ENCODE measurements at places on chromosomes 3 and 15.

DNA sequence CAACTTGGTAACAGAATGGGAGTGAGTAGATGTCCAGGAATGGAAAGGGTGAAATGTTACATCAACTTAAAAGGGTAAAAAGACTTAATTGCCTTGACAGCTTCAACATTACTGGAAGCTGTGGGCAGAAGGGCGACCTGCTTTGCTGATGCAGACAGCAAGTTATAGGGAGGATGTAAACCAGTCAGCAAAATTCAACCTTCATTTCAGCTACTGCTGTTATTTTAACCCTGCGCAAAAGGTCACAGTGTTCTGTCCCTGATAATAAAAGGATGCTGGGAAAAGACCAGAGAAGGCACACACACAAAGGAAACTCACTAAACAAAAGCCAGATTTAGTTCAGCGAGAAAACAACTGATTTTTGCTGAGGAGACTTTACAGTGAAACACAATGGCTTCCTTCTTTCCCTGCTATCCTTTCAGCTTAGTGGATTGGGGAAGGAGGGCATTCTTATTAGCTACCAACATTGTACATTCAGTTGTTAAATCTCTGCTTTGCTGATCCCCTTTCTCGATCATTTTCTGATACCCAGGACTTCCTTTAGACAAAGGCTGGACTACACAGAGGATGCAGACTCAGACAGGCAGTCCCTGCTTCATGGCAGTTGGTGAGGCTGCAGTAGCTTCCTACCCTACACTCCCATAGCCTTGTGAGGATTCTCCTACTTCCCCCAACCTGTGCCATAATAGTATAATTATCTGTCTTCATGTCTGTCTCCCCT lies 62.0 kb downstream of the P3H2 start:
- no peak for DNase-seq

DNA sequence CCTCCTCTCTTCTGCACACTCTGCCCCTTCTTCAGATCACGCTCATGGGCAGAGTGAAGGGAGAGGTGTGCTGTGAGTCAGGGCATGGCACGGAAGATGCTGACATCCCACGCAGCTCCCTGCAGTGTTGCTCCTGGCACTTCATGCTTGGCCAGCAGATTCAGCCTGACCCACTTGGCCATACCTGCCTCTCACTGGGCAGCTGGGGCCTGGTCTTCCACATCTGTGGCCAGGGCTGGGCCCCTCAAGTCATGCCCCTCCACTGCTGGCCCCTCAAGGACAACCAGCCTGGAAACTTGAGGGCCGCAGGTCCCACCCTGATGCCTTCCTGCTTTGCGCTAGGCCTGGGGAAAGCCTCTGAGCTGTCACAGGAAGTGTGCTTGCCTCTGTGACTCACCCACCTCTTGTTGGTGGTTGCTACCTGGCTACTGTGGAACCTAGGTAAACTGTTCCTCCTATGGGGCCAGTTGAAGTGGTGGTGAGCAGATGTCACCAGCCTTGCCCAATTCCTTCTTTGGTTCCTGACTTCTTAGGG lies 48.7 kb downstream of the BSN start:
- no peak for DNase-seq

DNA sequence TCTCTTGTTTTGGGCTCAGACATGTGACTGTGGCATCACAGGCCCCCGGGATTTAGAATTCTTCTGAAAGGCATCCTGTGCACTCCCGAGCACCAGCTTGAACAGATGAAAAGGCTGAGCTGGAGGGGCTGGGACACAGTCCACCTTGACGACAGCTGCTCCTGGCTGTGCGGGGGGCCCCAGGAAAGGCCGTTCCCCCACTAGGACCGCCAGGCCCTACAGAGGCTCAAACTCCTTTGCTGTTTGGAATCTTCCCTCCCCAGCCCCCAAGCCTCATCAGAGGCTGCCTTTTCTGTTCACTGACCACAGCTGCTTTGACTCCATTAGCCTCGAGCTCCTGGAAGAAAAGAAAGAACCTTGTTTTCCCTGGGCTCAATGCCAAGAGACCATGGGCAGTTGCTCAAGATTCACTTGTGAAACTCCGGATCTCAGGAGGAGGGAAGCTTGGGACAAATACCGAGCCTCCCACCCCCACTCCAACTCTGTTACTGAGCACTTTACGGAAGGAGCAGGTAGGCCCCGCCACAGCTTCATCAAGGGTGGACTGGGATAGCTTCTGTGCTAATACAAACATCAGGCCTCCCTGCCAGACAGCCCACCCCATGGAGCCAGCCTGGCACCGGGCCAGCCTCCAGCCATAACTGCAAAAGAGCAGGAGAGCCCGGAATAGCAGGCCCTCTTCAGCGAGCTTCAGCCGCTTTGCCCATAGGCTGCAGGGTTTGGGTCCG lies 15.7 kb downstream of the CIDEC start:
- peak; percentile 35 for DNase-seq

GRCh38 chr3:128170866-128171516 lies 17.7 kb downstream of the EEFSEC start:
- DNase-seq: peak; percentile 78

DNA sequence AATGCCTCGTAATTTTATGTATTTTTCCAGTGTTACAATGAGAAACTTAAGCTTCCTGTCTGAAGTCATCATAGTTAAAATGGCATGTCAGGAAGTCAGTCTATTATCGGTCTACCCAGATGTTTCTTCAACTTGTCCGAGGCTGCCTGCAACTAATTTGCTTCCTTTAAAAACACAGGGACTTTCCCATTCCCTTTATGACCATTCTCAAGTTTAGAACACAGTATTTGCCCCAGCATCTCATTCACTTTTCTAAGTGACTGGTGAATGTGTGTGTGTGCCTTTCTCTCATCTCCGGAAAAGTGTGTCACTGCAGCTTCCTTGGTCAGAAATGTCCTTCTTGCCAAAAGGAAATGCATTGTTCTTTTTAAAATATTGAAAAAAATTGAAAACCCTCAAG lies 466.6 kb downstream of the RAP2B start:
- no peak for DNase-seq

DNA sequence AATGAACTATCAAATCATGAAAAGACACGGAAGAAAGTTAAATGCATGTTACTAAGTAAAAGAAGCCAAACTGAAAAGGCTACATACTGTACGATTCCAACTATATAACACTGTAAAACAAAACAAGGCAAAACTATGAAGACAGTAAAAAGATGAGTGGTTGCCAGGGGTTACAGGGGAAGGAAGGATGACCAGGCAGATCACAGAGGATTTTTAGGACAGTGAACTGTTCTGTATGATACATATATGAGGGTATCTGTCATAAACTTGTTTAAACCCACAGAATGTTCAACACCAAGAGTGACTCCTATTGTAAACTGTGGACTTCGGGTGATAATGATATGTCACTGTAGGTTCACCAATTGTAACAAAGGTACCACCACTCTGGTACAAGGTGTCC lies 60.6 kb downstream of the CHSY1 start:
- DNase-seq: no peak

GRCh38 chr3:23112491-23112890 lies 90.6 kb upstream of the UBE2E2 start:
- no peak for DNase-seq

DNA sequence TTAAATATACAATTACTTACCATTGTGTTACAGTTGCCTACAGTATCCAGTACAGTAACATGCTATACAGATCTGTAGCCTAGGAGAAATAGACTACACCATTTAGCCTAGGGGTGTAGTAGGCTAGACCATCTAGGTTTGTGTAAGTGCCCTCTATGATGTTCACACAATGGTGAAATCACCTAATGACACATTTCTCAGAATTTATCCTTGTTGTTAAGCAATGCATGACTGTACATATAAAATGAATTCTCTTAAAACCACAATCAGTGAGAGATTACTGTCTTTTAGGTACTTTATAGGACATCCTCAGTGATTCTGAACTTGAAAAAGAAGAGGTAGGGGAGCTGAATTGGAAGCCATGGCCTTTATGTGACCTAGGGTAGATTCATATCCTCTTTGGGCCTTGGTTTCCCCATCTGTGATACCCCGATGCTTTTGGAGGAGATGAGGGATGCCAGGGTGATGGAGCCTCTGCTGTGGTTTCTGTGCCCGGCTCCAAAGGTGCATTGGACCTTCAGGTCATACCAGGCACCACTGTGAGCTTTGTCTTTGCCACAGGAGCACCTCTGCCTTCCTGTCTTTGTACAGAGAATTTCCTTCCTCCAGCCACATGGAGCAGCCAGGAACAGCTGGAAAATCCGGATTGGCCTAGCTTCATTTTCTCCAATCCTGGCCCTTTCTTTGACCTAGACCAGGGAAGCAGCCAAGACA lies 51.9 kb upstream of the FLNB start:
- DNase-seq: no peak

DNA sequence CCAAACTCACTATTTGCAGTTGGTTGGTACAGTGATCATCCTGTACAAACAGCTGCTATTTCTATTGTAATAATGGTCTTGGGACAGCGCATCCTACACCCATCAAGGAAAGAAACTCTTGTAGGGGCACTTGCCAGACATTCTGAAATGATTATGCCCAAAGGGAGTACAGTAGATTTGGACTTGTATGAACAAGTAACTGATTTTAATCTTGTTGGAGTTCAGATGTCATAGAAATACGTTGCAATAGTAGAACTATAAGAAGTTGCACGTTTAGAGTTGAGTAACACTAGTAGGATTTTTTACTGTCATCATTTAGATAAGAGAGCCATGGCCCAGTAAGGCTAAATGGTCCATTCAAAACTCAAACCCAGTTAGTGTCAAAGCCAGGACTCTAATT lies 192.8 kb downstream of the SATB1 start:
- no peak for DNase-seq

DNA sequence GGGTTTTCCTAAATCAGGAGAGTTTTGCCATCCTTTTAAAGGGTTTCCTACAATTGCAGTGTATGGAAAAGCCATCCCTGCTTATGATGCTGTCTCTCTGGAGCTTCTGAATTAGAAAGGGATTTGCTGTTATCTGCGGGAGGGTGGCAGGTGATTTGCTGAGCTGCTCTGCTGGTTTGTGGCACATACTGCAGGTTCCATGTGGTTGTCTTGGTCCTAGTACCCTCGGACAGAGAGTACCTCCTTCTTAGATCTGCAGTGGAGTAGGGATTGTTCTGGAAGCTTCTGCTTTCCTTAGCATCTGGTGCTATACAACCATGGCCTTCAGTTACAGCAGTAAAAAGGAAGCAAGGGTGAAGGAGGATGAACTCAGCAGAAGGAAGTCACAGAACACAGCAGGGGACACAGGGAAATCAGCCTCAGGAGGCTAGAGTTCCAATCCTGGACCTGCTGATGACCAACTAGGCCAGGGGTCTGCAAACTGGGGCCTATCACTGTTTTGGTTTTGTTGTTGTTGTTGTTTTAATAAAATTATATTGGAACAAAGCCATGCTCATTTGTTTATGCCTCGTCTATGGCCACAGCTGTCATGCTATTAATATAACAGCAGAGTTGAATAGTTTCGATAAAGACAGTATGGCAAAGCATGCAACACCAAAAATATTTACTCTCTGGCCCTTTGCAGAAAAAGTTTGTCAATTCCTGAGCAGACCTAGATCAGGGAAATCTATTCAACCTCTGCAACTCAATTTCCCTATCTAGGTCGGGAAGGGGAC lies 39.5 kb downstream of the STARD5 start:
- no peak for DNase-seq

- DNase-seq: peak; percentile 45
Observed at GRCh38 chr3:57646723-57647122, 46.2 kb downstream of the DENND6A start.

GRCh38 chr15:77627581-77627980 lies 5.1 kb downstream of the LINGO1 start:
- DNase-seq: no peak

- DNase-seq: no peak
Observed at GRCh38 chr3:72277710-72278109, 492.8 kb upstream of the PROK2 start.

DNA sequence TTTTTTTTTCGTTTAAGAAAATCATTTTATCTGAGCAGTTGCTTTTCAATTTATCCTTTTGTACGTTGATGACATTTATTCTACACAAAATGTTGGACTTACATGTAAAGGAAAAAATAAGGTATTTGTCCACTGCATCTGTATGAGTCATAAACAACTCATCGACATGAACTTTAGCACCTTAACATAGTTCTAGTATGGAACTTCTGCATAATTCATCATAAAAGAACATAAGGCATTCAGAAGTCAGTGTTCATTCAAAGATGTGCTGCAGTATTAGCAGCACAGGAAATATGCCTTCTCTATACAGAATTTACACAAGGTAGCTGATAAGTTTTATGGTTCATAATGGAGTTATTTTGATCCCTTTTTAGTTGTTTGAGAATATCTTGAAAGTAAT lies 801.6 kb downstream of the CADM2 start:
- DNase-seq: no peak

GRCh38 chr15:81544385-81544784 lies 170.4 kb upstream of the TMC3 start:
- no peak for DNase-seq

- no peak for DNase-seq
Observed at GRCh38 chr3:155462672-155463071, 169.2 kb upstream of the STRIT1 start.

DNA sequence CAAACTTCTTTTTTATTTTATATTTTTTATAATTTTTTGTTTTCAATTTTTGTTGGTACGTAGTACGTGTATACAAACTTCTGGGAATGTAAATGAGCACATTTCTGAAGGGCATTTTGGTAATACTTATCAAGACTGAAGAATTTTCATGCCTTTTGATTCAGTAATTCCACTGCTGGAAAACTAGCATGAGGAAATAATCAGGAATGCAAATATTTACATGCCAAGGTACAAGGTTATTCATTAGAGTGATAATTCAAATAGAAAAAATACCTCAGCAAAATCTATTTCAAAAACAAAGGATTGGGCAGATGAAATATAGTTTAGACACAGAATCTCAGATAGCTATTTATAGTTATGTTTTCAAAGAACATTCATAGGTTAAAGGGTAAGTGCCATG lies 128.7 kb downstream of the DMXL2 start:
- peak; percentile 7 for DNase-seq

DNA sequence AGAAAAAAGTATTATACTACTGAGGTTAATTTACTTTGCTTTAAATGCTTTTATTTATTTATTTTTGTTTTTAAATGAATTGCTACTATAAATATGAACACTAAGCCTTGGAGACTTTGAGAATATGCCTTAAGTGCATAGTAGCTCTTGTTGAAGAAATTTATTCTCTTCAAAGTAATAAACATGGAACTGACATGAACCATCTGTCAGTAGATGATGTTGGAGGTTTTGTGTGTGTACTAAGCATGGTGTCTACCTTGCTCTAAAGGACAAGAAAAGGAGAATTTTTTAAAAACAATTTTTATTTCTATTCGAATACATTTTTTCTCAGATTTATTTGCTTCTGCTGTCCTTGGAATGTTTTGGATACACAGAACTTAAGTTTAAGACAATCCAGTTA lies 81.1 kb upstream of the PDZRN3 start:
- no peak for DNase-seq

GRCh38 chr3:65596029-65596300 lies 442.8 kb downstream of the MAGI1 start:
- DNase-seq: no peak

Measured in AG08396 (cell line).